Heart left ventricle (tissue), 16 donors: ENCODE measurements at places on chromosomes 12 and 14.
A peak's percentile ranks its signal among the peaks of the same experiment; 100 is the strongest.

GRCh38 chr12:131499864-131500190, 211.1 kb upstream of the SFSWAP start:
- no peak for DNase-seq

DNA sequence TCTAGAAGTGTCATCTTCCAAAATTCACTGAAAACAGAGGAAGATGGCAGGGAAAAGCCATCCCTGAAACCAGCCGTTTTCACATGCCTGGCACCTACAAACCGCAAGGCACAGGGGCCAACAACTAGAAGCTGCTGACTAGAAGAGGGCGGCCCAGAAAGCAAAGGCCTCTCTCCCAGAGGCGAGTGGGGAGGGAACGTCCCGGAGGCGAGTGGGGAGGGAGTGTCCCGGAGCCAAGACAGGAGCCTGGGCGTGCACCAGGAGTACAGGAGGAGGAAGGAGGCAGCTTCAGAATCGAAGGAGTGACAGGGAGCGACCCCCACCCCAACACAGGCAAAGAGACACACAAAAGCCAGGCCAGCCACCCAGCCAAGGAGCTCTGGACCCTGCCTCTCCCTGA, 21.0 kb downstream of the ANKLE2 start:
- no peak for DNase-seq

DNA sequence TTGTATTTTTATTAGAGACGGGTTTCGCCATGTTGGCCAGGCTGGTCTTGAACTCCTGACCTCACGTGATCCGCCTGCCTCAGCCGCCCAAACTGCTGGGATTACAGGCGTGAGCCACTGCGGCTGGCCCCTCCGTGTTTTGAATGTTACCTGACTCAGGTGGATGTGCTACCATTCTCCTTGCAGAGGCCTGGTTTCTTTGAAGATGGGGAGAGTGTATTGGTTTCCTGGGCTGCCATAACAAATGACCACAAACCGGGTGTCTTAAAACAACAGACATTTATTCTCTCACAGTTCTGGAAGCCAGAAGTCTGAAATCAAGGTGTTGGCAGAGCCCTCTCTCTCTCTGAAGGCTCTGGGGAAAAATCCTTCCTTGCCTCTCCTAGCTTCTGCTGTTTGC, 98.0 kb downstream of the IRF2BPL start:
- no peak for DNase-seq

DNA sequence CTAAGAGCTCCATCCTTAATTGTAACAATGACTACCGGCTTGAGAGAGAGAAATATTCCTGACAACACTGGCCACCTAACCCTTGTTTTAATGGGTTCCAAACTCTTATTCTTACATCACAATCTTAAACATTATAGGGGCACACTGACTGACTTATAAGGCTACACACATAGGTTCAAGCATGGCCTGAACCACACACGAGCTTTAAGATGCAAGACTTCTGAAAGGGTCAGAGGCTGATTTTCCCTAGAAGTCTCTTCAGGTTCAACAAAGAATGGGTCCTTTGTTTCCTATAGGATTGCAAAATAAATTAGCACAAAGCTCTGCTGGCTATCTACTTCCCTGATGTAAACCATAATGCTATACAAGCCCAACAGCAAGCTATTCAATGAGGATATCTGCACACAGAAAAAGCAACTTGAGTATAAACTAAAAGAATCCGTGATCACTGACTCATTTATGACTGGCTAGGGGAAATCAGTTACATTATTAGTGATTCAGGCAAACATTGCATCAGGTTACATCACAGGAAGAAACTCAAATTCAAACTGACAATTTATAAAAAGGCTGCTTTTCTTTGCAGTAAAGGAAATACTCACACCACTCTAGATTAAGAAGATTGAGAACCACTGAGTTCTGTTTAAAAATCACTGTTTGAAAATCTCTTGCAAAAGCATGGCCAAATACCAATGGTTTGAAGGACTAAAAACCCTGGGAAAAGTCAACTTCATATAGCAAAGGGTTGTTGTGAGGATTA, 8.5 kb downstream of the BTG1 start:
- DNase-seq = no peak

DNA sequence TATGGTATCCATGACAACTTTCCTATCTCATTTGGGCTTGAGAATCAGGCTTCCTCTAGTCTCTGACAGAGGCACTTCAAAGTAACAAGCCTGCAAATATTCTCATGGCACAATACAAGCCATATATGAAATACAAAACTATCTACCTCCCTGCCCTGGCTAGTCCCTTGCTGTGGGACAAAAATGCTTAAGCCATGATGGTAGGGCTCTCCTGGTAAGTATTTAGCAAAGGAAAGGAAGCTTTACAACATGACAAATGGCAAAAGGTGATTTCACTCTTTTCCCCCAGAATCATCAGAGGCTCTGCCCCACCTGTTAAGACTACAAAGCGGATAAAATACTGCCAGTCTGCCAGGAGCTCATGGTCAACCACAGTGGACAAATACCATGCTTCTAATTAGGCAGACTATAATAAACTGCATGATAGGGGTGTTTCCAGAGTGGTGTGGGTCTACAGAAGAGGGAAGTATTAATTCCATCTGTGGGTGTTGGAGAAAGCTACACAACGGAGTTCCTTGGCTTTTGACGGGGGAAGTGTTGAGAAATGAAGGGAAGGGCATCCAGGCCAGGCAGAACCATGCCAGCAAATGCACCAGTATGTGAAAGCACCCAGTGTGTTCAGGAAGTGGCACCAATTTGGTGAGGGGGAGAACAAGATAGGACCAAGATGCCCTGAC, 92.9 kb downstream of the SPTSSA start:
- DNase-seq = no peak

DNA sequence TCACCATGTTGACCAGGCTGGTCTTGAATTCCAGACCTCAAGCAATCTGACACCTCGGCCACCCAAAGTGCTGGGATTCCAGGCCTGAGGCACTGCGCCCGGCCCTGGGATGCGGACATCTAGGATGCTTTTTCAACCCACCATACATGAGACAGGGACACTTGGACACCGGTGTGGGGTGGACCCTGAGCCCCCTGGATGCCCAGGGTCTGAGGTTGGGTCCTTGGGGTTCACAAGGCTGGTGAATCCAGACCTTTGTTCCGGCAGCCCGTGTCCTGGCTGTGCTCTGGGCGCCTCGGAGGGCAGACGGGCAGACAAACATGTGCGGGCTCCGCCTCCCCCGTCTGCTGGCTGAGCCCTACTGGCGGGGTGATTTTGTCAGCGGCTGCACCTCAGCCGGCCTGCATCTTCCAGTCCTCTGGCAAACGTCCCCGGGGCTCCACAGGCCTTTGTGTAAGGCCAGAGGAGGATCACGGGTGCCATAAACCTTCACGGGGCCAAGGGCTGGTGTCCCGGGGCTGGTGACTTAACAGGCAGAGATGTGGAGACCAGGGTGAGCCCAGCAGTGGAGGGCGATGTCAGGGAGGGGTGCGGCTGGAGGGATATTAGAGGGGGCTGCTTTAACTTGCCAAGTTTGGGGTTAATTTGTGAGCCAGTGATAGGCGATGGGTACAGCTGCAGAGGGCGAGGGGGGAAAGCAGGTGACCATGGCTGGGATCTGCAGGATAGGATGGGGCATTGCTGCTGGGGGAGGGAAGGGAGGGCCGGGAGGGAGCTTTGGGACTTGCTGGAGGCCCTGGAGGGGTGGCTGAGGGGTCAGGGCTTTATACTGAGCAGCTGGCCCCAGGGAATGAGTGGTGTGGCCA, 5.8 kb downstream of the ASPG start:
- DNase-seq = peak; percentile 65

DNA sequence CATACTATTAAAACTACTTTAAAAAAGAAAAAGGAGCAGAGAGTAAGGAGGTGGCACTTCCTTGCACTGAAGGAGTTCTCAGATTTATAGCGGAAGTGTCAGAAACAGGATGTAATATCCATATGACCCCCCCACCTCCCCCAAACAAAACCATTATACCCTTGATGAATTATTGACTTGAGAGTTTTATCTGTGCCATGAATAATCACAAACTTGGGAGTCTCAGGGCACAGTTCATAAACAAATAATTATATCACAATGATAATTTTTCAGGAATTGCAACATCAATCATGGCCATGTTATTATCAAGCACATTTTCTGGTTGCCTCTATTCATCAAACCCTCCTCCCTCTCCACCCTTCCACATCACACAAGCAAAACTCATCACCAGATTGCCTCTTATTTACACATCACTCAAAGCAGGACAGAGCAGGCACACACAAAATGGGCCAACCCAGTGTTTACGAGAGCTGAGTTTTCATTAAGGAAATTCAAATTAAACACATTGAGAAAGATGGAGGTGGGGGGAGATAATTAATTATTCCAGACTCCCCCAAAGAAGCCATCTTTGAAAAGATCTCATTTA, 141.4 kb downstream of the EGLN3 start:
- no peak for DNase-seq

- DNase-seq = no peak
Observed at GRCh38 chr12:42779186-42779859, 189.8 kb upstream of the PRICKLE1 start.

GRCh38 chr14:32319368-32320049, 9.6 kb upstream of the AKAP6 start:
- DNase-seq = no peak

- no peak for DNase-seq
Observed at GRCh38 chr12:39723831-39724230, 104.2 kb upstream of the ABCD2 start.

GRCh38 chr12:6840761-6841515, at the start of gene GNB3:
Gene GNB3, plus strand, starts transcription at chr12:6840925. Its CDS starts 363 bp downstream, at chr12:6841288.
- DNase-seq = peak; percentile 62

GRCh38 chr12:50224026-50224692, 57.0 kb upstream of the CERS5 start:
- no peak for DNase-seq

GRCh38 chr12:51124504-51124903, 41.1 kb upstream of the CSRNP2 start:
- no peak for DNase-seq
